Eye (tissue), 1 donor: ENCODE measurements at places on chromosomes 7 and 10.

DNA sequence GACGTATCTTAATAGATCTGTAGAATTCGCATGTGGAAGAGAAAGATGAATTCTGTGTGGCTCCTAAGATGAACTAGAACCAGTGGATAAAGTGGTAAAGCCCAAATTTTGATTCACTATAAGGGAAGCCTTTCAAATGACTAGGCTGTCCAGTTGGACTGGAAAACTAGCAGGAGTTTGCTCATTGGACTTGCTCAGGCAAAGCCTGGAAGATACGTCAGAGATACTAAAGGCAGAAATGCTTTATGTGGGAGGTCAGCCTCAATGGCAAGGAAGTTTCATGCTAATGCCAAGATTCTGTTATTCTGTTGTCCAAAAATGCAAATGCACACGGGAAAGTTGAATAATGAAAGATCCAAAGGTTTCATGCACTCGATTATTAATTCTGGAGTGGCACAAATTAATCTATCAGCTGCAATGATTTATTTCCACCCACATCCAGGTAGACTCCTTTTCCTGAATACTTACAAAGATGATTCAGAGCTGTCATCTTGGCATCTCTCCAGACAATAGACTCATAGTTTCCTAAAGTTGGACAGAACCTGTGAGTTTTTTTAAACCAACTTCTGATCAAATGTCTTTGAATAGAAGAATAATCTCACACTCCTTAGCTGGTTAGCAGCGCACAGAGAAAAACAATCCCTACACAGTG is 20.5 kb upstream of the PPP1R3C start:
- no peak for DNase-seq

DNA sequence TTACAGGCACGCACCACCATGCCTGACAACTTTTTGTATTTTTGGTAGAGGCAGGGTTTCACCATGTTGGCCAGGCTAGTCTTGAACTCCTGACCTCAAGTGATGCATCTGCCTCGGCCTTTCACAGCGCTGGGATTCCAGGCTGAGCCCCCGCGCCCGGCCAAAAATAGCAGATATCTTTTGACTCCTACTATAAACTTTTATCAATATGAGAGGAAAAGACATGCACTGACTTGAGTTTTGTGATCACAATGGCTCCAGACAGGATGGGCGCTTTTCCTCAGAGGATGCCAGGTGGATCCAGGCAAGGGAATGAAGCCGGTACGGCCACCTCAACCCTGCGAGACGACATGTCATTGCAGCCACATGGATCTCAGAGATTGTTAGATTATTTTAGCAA is 123.9 kb downstream of the DNAJB6 start:
- no peak for DNase-seq

DNA sequence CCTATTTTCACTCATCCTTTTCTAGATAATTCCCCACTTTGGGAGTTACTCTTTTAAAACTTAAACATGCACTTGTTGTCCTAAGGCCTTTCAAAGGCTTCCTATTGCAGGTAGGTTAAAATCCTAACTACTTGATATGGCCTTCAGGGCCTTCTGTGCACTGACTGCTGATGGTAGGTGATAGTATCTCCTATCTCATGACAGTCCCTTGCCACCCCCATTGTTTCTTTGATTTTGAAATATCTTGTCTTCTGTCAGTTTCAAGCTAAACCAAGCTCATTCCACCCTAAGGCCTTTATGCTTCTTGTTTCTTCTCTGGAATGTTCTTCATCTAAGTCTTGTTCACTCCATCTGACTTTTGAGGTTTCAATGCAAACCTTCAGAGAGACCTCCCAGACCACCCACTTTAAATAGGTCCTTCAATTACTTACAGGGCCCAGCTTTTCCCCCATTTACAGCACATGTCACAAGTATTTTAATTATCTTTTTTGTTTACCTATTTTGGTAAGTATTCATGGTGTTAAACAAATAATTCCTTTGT is 2.4 kb upstream of the MTPN start:
- DNase-seq, result no peak

- DNase-seq, result no peak
Measured at GRCh38 chr10:6171881-6172695, 30.6 kb upstream of the PFKFB3 start.

GRCh38 chr7:80646083-80646865 is 7.8 kb downstream of the CD36 start:
- DNase-seq, result no peak

DNA sequence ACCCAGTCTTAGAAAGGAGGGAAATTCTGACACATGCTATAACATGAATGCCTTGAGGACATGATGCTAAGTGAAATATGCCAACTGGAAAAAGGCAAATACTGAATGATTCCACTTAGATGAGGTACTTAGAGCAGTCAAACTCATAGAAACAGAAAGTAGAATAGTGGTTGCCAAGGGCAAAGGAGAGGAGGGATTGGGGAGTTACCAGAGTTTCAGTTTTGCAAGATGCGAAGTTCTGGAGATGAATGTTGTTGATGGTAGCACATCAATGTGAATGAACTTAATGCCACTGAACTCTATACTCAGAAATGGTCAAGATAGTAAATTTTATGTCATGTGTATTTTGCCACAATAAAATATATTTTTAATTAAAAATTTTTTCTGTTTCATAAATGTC is 38.9 kb downstream of the DRGX start:
- no peak for DNase-seq

DNA sequence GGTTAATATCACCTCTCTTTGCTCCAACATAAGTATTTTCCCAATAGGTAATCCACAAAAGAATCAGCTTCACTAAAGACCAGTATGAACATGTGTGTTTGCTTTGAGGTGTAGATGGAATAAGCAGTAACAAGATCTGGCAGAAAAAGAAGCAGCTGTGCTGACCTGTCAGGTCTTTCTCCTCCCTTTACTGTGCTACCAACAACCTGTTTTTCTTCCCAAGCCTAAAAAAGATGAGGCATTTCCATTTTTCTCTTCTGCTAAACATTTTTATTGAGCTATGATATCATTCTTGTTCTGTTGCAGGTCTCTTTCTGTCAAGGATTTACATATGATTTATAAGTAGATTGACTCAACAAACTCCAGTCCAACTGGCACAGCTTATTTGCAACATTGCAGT is 315.2 kb upstream of the GLI3 start:
- DNase-seq, result no peak

- DNase-seq, result no peak
Measured at GRCh38 chr10:132536241-132536876, 1.2 kb upstream of the INPP5A start.

- DNase-seq, result no peak
Measured at GRCh38 chr7:131773413-131773812, 217.0 kb upstream of the PODXL start.

DNA sequence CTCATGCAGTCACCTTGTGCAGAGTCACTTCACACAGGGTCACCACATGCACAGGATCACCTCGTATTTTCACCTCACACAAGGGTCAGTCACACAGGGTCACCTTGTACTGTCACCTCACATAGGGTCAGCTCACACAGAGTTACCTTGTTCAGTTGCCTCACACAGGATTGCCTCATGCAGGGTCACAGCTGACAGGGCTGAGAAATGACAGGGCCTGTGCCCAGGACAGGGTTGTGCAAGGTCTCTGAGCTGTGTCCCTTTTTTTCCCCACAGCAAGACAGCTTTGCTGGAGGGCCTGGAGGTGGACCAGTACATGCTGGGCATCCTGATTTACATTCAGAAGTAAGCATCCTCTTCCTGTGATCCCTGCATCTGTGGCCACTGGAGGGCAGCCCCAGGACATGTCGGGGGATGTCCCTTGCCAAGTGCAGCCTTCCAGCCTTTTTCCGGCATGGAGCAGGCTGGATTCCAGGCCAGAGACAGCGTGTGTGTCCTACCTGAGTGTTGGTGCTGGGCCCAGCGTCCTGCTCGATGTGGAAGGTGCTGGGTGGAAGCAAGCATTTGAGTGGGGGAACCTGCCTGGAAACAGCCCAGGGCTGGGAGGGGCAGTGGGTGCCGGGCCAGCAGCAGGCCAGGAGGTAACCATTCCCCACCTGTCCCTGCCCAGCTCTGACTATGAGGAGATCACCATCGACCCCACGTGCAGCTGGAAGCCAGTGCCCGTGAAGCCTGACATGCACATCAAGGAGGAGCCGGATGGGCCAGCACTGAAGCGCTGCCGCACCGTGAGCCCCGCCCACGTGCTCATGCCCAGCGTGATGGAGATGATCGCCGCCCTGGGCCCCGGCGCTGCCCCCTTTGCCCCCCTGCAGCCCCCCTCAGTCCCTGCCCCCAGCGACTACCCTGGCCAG is 16.3 kb downstream of the ZMIZ2 start:
- DNase-seq, result no peak

- no peak for DNase-seq
Measured at GRCh38 chr10:109740436-109740835, 182.9 kb downstream of the XPNPEP1 start.

- DNase-seq, result peak; percentile 77
Measured at GRCh38 chr7:2082139-2082998, 150.4 kb downstream of the MAD1L1 start.
